ENCODE measurements at places on chromosomes 4 and X.

GRCh38 chr4:99809326-99809725, 7.3 kb upstream of the DAPP1 start:
- peak; percentile 16 for DNase-seq

- DNase-seq: peak; percentile 14
Observed at GRCh38 chr4:101348367-101348827, 1.1 kb upstream of the PPP3CA start.

- no peak for DNase-seq
Observed at GRCh38 chrX:11886745-11887144, 128.7 kb downstream of the MSL3 start.

DNA sequence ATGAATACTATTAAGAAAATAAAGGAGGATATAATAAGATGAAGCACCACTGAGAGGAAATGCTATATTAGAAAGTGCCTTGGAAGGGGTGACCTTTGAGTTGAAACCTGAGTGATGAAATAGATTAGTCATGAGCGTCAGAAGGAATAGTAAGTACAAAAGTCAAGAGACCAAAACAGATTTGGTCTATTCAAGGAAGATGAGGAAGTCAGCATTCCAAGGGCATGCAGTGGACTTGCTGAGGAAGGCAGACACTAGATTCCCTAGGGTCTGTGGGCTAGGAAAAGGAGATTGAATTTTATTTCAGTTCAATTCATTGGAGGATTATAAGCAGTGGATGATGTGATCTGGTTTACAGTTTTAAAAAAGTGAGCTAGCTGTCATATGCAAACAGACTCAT, 73.0 kb upstream of the WDFY3 start:
- no peak for DNase-seq

DNA sequence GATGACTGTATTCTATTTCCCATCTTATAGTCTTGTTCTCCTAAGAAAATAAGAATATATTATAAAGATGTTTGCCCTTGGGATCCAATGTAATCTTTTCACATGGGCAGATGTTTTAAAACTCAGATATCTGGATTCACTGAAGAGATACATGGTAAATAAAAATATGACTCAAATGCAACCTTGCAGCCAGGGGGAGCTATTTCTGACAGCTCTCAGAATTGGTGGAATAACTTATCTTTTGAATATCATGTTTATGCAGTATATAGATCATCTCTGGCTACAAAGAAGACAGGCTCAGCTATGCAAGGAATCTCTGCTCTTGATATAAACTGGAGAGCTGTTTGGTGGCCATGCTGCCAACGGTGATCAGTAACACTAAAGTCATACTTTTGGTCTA, 274.7 kb downstream of the GLUD2 start:
- DNase-seq: no peak

DNA sequence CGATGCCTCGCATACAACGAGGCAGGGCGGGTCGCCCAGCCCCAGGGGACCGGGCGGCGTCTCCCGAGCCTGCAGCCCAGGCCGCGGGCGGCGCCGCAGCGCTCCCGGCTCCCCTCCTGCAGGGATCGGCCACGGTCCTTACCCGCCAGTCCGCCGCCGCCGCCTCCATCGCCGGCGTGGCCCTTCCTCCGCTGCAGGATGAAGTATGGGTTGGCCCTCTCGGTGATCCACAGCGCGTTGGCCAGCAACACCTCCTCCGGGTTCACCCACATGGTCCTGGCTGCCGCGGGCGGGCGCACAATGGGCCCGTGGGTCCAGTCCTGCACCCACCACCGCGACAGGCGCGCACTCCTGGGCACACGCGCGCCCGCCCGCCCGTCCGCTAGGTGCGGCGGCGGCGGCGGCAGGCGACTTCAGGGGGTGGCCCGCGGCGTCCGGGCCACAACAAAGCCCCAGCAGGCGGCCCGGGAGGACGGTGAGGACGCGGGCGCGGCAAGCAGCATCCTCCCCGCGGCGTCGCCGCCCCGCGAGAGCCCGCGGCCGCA, 339 bp downstream of the TBC1D9 start:
- no peak for DNase-seq

DNA sequence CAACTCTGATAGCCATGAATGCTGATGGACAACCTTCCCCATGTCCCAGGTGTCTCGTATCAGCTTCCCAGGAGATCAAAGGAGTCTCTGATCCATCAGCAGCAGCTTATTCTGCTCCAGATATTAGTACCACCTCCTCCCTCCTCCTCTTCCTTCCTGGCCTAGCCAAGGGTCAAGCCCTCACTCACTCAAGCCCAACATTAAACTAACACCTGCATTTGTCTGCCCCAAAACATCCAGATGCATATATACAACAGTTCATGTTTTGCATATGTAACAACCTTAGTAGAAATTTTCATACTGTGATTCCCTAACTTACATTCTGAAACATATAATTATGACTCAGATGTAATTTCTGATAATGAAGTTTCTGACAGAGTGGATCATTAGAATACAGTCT, 29.9 kb downstream of the BCLAF3 start:
- DNase-seq: no peak

GRCh38 chr4:37799941-37800554, 26.4 kb upstream of the PGM2 start:
- DNase-seq: peak; percentile 34

DNA sequence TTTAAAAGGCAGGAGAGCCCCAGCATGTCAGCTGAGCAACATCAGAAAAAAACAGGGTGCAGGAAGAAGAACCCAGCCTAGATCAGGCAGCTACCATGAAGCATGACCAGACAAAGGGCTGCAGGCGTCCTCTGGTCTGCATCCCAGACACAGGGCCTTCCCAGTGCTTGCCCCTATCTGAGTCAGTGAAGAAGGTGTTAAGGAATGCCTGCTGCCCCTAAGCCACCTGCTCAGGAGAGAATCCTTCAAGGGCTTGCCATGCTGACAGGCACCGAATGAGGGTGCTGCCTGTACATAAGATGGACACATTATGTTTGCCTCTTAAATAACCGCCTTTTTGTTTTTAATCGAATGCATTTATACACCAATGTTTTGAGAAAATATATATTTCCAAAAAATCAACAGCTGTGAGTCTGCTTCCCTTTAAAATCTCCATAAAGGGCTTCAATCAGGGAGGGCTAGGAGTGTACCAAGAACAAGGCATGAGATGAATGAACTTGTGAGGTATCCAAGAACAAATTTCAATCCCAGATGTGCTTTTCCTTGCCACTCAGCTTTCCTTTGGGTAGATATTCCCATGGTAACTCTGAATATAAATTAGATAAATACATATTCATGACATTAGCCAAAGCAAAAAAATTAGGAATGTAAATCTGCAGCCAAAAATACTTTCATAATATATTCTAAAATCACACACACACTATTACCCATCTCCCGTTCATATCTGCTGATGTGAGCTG, 85.1 kb downstream of the SLC9A7 start:
- no peak for DNase-seq

GRCh38 chr4:163988391-163988790, 493.9 kb downstream of the TMA16 start:
- DNase-seq: no peak

- peak; percentile 32 for DNase-seq
Observed at GRCh38 chrX:136159611-136160025, 12.3 kb downstream of the FHL1 start.

DNA sequence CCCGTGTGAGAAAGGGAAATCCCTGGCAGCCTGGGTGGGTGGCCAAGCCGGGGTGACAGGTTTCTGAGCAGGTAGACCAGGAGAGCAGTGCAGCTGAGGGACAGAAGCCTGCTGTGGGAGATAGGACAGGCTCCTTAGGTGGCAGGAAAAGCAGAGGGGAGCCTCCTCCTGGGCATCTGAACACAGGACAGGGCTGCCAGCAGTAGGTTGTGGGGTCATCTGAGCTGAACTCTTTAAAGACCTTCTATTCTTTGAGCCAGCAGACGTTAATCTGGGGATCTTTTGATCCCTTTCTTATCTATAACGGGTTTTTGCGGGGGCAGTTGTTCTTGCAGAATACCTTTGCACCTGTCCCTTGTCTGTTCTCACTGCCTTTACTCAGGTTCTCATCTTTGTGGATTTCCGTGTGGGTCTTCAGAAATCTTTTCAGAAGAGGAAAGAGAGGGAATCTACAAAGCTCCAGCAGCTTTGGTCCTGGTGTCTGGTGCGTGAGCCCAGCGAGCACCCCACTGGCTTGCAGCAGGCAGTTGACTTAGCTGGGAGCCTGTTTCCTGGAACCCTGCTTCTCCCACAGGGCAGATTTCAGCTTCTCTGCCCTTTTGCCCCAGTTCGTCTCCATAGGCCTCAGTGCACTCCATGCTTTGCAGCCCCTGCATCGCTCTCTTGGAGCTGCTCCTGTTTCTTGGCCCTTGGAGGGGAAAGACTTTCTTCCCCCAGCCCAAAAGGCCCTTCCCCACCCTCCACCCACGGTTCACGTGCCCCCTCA, 35.8 kb upstream of the TADA2B start:
- no peak for DNase-seq

All from suppressor macrophage treated with lipopolysaccharide for 1 hour (primary cell).